ENCODE measurements at places on chromosomes 1 and 21.

DNA sequence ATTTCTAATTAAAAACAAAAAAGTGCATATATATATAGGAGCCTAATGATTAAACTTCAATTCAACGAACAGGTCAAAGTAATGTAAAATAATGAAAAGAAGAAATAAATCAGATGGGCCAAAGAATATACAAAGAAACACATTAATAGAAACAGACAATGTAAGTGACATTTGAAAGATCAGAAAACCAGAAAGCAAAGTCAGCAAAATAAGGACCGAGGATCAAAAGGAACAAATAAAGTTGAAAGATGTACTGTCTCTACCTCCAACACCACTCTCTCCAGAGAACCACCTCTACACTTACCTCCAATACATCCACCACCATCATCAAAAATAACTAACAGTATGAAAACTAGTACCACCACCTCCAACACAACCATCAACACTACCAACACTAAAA, 1226.3 kb upstream of the NCAM2 start:
- DNase-seq, result no peak

GRCh38 chr21:38802050-38803026, 3.4 kb upstream of the ETS2 start:
- no peak for DNase-seq

GRCh38 chr1:227919906-227920305, 27.8 kb downstream of the WNT9A start:
- no peak for DNase-seq

DNA sequence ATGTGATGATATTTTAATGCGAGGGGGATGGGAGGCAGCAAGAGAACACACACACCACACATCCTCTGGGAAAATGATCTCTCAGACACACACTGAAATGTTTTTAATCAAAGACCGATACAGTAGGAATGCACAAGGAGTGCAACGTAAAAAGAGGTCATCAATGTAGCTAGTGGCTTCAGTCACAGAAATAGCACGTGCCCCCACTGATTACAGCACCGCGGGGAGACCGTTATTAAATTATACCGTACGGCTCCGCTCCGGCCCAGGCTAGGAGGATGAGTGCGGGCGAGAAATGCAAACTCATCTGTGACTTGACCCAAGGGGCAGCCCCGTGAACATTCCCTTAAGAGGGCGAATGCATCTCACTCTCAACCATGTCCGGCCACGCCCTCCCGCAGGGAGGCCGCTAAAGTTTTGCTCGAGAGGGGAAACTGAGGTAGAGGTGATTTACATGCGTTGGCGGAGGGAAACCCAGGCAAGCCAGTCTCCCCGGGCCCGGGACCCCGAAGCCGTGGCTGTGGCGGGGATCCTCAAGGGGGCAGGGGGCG, 552 bp downstream of the UBR4 start:
- no peak for DNase-seq

GRCh38 chr1:51669816-51670215, 52.9 kb downstream of the OSBPL9 start:
- no peak for DNase-seq

GRCh38 chr1:16224472-16224871, 12.0 kb upstream of the ARHGEF19 start:
- DNase-seq, result no peak

- no peak for DNase-seq
Measured at GRCh38 chr1:55412060-55412459, 196.9 kb upstream of the USP24 start.

DNA sequence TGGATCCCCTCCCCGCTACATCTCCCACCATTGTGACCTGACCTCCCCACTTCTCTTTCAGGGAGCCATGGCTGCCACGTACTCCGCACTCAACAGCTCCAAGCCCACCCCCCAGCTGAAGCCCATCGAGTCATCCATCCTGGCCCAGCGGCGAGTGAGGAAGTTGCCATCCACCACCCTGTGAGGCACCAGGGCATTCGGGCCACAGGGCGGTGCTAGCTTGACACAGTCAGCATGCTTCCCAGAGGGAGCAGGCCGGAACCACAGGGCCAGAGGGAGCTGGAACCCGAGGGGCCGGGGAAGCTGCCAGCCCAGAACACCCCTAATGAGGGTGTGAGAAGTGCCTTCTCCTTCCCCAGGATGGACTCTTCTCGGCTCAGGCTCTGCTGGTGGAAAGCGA, 44.5 kb downstream of the RPS6KA1 start:
- DNase-seq, result no peak

DNA sequence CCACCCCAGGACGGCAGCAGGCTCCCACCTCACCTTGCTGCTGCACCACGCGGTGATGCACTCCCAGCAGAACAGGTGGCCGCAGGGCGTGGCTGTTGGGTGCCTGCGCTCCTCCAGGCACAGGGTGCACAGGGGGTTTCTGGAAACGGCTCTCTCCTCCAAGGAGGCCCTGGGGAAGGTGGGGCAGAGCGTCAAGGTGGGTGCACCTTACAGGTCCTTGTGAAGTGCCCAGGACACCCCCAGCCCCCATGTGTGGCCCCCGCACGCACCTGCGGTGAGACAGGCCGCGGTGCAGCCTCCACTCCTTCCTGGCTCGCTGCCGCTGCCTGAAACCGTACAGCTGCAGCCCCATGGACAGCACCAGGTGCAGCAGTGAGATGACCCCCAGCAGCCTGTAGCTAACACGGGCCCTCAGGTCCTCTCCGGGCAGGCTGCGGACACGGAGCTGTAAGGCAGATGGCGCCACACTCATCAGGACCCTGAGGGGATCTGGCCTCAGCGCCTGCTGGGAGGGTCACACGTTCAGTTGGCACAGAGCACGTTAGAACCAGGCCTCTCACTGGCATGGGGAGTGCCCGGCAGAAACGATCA, 5.8 kb downstream of the PEX10 start:
- no peak for DNase-seq

DNA sequence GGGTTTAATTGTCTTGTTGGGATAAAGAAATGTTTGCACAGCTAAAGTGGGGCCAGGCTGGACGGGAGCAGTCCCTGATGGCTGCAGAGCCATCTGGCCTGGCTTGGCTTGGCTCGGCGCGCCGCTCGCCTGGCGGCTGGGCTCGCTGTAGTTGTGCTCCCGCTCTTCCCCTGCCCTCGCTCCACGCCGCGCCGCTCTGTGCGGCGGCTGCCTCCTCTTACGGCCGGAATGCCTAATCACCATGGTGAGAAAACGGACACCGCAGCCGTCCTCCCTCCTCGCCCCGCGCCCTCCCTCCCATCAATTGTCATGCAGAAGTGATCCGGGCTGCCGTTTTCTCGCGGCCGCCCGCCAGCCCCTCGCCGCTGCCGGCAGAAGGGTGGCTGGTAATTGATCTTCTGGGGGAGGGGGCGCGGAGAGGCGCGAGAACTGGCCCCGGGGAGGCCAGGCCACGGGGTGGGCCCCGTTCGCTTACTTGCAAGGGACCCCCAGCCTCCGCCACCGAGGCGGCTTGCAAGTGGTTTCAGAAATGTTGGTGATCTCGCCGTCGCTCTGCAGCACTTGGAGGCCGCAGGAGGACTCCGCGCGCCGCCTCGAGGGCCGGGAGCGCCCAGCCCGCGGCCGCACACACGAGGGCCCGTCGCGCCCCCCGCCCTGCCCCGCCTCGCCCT, 12.4 kb downstream of the RNF220 start:
- peak; percentile 59 for DNase-seq

- peak; percentile 71 for DNase-seq
Measured at GRCh38 chr1:107430540-107431228, 289.8 kb downstream of the NTNG1 start.

DNA sequence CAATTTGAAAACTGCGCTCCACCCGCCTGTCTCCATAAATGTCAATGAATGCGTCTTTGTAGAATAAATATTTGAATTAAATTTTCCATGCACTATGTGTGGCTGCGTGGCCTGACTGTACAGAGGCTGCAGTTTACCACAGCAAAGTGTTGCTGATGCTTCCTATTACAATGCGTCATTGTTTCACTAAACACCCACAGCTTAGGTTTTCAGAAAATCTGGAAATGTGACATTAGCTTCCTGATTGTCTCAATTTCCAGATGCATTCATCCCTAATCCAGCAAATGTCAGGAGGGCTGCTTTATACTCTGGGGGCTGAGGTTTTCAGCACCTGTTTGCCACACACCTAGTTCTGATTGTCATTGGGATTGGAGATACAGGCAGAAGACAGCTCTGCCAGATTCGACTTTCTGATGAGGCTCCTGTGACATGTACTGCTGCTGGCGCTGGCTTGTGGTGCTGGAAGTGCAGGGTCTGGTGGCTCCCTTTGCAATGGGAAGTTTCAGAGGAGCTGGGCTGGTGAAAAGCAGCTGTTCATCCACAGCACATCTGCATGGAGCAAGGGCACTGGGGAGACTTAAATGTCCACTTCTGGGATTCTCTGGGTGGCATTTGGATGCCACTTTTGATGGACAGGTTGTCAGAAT, 40.0 kb downstream of the URB2 start:
- no peak for DNase-seq

DNA sequence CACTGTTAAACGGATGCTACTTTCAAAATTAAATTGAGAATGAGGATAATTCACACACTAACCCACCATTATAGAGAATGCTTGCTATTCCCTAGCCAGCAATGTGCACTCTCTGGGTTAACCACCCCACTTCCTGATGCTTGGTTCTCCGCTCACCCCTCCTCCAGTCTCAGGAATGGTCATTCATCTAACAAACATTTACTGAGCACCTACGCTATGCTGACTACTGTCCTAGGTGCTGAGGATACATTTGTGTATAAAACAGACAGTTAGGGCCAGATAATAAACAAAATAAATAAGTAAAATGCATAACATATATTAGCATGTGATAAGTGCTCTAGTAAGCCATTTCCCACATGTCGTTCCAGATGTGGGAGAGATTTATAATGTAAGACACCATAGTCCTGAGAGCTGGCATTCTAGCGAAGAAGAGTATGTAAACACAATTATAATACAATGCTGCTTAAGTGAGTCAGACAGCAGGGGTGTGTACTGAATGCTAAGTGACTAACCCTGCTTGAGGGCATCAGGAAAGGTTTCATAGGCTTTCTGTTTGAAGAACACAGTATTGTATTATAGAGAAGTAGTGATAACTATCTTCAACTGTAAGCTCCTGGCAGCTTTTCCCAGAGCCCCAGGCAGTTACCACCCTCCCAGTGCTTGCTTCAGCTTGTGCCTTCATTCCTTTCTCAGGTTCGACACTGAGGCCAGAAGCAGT, 126.7 kb upstream of the CACHD1 start:
- DNase-seq, result no peak

GRCh38 chr1:25103164-25103795, 129.0 kb downstream of the SYF2 start:
- DNase-seq, result no peak

Data from B cell (primary cell).